T-helper 2 cell treated with Interferon-gamma antibody and Interleukin-4, amounts not matched to agents 100 ng/mL and 5 ng/mL, for 36 hours (primary cell): ENCODE measurements at places on chromosomes 3 and 15. TPM values are rescaled to one million over a fixed set of nuclear protein-coding genes. Genes with fewer than 3 reads are reported as not detected.

MYEF2 gene
- 37.5 TPM in 2 replicates for total RNA-seq

ANKUB1 gene
- total RNA-seq, result not detected in 2 replicates

SNRPN gene
- 51.0 and 51.7 TPM in 2 replicates for total RNA-seq

P2RY13 gene
- total RNA-seq, result not detected in 2 replicates

TP63 gene
- total RNA-seq, result 2.9 TPM in 2 replicates

ARHGEF26 gene
- total RNA-seq, result 0.09 and 0.41 TPM in 2 replicates

GUCA1C gene
- not detected in 2 replicates for total RNA-seq

ALS2CL gene
- total RNA-seq, result 3.2 and 3.5 TPM in 2 replicates

CCR9 gene
- total RNA-seq, result not detected in 2 replicates

NOX5 gene
- 0.02 TPM in 2 replicates for total RNA-seq

HIGD2B gene
- total RNA-seq, result 0.16 TPM in 1 of 2 replicates, not detected in the other

SLC27A2 gene
- 29.2 and 30.0 TPM in 2 replicates for total RNA-seq

C15orf62 gene
- total RNA-seq, result 0.89 and 1.4 TPM in 2 replicates

ISL2 gene
- 0.59 and 1.1 TPM in 2 replicates for total RNA-seq

REC114 gene
- not detected in 2 replicates for total RNA-seq

THPO gene
- not detected in 2 replicates for total RNA-seq

SCAANT1 gene
- not detected in 2 replicates for total RNA-seq

OCA2 gene
- total RNA-seq, result not detected in 2 replicates

CLDN1 gene
- total RNA-seq, result 0.39 TPM in 2 replicates
